ENCODE measurements at places on chromosomes 2 and 18.

- DNase-seq: no peak
Observed at GRCh38 chr2:103167599-103167998, 405.8 kb downstream of the TMEM182 start.

- no peak for DNase-seq
Observed at GRCh38 chr2:32838949-32839348, 107.8 kb upstream of the LTBP1 start.

GRCh38 chr2:104856973-104857261 lies 3.0 kb downstream of the POU3F3 start:
- DNase-seq: no peak

GRCh38 chr18:79756826-79757225 lies 40.9 kb upstream of the KCNG2 start:
- no peak for DNase-seq

DNA sequence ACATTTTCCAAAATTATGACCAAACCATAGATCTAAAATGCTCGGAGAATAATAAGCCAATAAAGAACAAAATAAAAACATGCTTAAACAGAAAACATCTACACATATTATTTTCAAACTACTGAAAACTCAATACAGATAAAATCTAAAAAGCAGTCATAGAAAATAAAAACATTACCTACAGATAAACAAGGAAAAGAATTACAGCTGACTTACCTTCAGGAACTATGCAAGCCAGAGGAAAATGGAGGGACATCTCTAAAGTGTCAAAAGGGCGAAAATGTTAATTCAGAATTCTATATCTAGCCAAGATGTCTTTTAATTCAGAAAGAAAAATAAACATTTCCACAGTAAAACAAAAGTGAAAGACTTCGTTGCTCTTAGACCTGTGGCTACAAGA lies 112.9 kb upstream of the GYPC start:
- no peak for DNase-seq

GRCh38 chr2:182416191-182416590 lies 10.6 kb downstream of the PDE1A start:
- DNase-seq: no peak

GRCh38 chr2:216877085-216877484 lies 17.2 kb upstream of the TNP1 start:
- no peak for DNase-seq

- DNase-seq: no peak
Observed at GRCh38 chr2:57962861-57963260, 83.7 kb upstream of the VRK2 start.

DNA sequence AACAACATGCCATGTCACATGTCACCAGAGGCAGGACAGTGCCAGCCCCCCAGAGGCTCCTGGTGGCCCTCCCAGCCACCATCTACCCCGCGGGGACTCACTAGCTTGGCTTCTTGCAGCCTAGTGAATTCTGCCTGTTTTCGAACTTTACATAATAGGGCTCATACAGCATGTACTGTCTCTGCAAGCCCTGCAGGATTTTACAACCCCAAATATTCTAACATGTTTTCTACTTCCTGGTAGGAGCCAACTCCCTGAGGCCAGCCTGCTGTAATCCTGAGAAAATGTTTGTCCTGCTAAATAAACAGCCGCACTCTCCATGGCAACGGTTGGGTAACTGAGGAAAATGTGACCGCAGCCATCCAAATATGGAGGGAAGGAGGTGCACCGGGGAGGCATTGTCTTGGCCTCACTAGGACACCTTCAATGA lies 2.7 kb downstream of the PER2 start:
- DNase-seq: peak; percentile 73

GRCh38 chr2:212914392-212914791 lies 237.0 kb downstream of the IKZF2 start:
- no peak for DNase-seq

GRCh38 chr18:23719634-23720201 lies 30.5 kb downstream of the LAMA3 start:
- no peak for DNase-seq

- no peak for DNase-seq
Observed at GRCh38 chr2:172072303-172072702, 13.0 kb upstream of the DLX1 start.

DNA sequence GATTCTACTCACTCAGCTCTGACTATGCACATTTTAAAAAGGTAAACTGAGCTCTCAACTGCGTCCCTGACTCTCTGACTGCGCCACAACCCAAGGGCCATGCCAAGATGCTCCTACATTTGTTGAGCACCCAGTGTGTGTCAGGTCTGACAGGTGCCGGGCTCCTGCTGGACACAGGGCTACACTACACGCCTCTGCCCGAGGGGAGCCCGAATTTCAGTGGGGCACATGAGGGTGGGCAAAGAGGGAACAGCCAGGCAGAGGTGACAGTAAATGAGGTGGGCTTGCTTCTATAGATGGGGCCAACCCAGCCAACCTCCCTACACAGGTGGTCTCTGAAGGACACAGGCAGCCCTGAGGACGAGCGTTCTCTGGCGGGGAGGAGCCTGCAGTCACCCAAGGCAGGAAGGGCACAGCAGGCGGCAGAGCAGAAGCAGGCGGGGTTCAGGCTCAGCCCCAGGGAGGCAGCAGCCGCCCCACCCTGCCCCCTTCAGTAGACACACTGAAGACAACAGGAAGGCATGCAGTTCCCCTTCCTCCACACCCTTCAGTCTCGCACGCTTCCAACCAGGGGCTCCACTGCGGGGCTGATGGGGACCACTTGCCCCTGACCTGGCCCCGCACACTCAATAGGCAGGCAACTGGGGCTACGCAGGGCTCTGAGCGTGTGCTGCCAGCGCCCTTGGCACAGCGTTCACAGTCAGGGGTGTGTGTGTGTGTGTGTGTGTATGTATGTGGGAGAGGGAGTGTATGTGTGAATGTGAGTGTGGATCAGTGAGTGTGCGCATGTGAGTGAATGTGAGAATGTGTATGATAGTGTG lies 98.4 kb downstream of the UXS1 start:
- DNase-seq: no peak

DNA sequence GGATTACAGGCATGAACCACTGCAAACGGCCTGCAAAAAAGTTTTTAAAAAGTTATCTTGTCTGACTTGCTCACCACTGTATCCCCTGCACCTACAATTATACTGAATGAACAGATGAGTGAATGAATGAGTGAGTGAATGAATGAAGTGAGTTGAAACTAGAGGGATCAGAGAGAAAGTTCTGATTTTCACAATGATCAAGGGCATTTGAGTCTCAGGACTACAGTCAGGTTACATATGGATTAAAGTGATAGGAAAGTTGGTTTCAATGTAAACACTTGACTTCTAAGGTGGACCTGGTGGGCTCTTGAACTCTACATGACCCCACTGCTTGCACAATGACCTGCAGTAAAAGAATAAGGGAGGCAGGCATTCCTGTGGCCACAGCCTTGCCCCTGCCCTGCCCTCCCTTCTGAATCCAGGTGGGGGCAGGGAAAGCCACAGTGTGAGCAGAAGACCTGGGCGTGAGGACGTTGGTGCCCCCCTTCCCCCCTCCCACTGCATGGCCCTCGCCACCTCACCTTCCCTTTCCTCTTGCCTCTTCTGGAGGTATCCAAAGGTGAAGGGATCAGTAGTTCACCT lies 10.7 kb downstream of the C2orf80 start:
- DNase-seq: no peak

DNA sequence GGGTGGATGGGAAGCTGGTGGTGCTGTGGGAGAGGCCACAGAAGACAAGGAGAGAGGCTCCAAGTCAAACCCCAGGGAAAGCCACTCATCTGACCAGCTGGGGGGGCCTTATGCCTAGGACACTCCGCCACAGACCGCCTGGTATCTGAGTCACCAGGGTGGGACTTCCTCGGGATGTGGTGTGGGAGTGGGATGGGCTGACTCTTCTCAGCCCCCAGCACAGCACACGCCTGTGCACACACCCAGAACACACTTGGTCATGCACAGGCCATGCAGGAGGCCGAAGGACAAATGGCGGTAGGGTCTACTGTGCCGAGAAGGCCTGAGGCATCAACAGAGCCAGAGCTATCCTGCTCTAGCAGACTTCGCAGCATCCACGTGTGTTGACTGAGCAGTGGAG lies 136.4 kb downstream of the INHBB start:
- DNase-seq: no peak

- no peak for DNase-seq
Observed at GRCh38 chr2:76692908-76693307, 829.3 kb downstream of the LRRTM4 start.

DNA sequence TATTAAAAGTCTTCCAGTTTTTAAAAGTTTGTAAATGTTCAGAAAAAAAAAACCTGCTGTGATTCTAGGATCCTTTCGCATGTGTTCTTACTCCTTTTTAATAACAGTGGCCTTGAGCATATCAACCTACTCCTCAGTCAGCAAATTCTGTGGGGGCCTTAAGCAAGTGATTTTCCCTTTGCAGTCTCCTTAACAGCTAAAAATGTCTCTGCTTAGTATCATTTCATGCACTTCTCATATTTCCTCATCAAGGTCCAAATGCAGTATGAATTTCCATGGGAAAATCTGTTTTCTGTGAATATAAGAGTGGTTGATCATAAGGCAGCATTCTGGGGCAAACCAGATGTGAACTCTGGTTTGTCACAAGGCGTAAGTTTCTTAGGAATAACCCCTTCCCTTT lies 2175.1 kb upstream of the PIK3C3 start:
- no peak for DNase-seq

DNA sequence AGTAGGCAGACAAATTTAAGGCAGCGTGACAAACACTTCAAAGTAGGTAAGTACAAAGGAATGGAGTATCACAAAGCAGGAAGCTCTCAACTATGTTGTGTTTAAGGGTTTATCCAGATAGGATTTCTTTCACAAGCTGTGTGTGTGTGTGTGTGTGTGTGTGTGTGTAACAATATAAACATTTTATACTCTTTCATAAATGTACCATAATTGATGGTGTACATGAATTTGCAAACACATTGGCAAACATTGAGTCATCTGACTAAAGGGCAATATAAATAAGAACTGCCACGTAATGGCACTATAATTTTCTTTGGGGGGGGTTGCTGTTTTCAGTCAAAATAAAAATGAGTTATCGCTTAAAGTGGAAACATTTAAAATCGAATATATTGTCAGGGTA lies 1004.4 kb upstream of the DDX18 start:
- no peak for DNase-seq

GRCh38 chr2:118634876-118635275 lies 212.6 kb downstream of the EN1 start:
- no peak for DNase-seq

GRCh38 chr2:64404002-64404731 lies 49.8 kb upstream of the LGALSL start:
- DNase-seq: peak; percentile 87

DNA sequence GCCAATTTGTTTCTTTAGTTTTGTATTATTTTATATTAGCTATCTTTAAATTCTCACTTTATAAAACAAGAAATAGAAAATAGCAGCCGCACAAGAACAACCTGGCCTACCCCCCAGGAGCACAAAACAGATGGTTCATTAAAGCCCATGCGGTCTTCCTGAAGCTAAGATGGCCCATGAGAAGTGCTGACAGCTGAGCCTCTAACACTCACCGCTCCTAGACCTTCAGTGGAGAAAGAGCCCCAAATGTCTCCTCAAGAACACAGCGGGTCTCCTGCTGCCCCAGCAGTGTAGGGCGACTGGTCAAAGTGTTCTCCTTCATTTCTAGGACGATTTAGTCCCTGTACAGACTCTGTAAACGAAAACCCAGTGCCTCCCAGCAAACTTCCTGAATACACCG lies 45.1 kb downstream of the LPIN2 start:
- DNase-seq: no peak

DNA sequence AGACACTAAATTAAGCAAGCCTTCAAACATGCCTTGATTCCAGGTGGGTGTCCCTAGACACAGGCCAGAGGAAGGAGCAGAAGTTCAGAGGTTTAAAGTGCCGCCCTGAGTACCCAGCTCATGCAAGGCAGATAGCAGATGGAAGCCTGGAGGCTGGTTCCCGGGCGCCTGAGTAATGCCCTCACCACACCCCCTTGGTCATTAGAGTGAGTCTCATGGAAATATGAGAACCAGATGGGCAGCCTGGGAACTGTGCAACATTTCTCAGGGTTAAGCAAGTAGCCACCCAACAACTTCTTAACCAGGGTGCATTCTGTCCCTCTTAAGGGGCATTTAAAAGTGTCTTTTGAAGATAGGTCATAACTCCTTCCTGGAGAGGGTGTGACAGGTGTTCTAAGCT lies 44.1 kb downstream of the TGFA start:
- no peak for DNase-seq

DNA sequence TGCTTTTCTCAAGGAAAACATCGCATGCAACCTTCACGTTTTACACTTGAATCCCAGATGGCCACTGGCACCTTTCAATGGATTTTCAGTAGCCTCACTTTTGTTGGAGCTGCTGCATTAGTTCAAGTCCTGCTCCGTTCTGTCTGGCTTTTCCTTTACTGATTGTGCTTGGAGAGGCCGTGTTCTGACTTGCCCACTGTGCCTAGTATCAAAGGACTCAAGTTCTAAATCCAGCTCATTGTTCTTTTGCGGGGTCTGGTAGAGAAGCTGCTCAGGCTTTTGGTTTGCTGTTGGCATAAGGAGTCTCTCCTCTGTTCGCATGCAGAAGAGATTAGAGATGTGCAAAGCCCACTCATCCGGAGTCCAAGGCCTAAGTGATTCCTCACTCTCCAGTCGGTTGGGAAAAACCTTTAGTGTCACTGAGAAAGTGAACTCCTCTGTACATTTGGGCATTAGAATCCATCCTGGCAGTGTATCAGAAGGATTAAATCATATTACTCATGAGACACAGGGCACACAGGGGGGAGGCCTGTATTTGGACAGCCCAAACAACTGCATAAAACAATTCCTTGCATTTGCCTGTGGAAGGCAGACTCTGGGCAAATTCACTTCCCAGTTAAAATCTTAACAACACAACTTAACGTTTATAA lies 69.7 kb downstream of the NCK2 start:
- DNase-seq: no peak

DNA sequence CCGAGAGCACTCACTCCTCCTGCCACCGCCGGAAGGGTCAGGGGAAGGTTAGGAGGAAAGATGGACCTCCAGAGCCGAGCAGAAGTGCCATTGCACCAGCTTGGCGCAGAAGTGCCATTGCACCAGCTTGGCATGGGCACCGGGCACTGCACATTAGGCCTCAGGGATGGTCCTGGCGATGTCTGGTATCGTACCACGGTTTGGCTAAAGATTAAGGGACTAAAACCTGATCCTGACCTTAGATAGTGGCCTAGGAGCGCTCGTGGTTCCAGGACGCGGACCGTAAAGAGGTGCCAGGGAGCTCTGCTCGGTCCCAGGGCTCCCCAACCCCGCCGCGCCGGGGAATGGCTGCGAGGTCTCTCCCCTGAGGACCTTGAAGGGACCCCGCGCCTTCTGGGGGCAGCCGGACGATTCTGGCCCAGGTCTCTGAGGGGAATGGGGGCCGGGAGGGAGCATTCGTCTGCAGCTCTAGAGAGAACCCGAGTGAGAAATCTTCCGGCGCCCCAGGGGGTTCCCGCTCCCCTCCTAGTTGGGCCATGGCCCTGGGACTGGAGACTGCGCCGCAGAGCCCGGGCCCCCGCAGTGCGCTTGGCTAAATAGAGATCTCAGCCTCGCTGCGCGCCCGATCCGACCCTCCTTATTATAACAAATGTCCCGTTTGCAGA lies 1.8 kb downstream of the PAX8 start:
- DNase-seq: no peak

Measured in Ammon's horn (tissue), 1 donor.